ENCODE measurements at places on chromosomes 1 and 21.

DNA sequence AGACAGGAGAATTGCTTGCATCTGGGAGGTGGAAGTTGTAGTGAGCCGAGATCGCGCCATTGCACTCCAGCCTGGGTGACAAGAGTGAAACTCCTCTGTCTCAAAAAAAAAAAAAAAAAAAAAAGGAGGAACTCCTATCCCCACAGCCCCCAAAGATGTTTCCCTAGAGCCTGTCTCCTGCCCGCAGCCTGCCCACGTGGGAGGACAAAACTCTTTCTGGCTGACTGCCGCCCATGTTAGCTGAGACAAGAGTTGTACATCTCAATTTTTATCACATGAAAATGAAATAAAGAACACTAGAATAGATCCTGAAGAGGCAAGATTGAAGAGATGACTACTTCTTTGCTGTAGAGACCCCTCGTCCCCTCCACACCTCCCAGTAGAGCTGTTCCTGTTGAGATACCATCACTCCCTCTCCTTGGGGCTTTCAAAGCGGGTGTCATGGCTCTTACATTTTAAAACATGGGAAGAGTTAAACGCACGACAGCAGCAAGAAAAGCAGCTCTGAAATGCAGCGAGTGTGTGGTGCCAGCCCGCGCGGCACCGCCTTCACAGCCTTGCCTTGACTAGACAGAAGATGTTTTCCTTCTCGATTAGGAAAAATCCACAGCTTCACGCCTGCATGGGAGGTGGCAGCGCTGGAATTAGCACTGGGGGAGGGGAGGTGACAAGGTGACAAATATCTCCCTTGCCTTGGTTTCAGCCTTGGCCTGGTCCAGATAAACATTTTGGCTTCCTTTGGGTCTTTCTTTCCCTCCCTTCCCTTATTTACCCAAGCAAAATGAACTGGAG lies 253.4 kb upstream of the CSF3R start:
- no peak for DNase-seq

DNA sequence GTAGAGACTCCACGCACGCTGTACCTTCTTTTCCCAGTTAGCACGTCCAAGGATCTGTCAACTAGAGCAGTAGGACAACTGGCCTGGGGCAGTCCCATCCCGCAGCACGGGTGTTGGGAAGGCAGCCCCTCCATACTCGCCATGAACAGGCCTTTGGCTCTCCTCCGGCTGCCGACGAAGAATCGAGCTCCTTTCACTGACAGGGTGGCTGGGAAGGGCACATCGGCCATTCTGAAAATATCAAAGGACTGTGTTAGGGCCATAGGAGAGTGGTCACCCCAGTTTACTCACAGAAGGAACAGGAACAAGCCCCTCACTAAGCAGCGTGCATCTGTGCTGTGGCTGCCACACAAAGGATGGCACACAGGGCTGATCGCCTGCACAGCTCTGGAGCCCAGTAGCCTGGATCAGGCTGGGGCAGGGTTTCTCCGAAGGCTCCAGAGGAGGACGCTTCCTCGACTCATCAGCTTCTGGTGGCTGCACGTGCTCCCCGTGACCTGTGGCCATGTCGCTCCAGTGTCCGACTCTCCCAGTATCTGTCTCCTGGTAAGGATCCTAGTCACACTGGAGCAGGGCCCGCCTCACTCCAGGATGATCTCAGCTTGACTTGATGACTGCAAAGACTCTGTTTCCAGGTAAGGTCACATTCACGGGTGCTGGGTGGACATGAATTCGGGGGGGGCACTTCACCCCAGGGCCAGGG lies 8.9 kb downstream of the KRTAP10-1 start:
- no peak for DNase-seq

DNA sequence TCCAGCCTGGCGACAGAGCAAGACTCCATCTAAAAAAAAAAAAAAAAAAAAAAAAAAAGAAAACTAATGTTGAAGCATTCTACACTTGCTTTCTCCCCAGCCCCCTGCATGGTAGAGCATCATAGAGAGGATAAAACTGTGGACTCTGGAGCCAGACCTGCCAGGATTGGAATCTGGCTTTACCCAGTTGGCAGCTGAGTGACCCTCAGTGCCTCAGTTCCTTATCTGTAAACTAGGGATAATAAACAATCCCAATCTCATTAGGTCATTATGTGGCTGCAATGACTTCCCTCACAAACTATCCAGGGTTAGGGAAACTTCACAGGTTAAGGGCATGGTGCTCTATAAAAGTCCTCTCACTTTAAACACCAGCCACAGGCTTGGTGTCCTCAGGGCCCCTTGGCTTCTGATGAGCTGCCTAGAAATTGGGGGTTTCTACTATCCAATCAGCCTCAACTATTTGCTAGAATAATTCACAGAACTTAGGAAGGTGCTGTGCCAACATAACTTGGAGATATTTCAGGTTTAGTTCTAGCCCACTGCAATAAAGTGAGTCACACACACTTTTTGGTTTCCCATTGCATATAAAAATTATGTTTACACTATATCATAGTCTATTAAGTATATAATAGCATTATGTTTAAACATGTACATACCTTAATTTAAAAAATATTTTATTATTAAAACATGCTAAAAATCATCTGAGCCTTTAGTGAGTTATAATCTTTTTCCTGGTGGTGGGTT lies 180.5 kb upstream of the B3GALT2 start:
- no peak for DNase-seq

DNA sequence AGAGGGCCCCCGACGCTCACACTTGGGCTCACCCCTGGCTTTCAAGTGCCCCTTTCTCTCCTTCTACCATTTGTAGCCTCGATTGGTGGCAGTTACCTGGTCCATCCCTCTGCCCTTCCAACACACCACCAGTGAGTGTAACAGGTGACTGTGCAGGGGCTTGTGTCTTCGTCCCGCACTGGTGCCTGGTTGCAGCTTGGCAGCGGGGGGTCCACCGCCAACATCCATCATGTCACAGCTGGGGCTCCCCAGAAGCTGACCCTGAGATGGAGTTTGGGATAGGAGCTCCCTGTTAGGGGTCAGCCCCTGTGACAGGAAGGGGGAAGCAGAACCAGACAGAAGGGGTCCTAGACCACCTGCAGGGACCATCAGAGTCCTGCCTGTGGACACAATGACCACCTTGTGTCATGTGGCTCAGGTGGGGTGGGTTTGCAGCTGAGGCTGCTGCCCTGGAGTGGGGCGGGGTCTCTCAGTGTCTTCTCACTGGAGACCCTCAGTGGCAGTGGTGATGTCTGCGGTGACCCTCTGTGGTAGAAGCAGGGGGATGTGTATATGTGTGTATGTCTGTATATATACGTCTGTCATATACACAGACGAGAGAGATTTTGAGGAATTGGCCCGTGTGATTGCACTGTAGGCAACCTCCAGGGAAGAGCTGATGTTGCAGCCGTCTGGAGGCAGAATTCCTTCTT lies 3.6 kb upstream of the CALML6 start:
- DNase-seq, result no peak

DNA sequence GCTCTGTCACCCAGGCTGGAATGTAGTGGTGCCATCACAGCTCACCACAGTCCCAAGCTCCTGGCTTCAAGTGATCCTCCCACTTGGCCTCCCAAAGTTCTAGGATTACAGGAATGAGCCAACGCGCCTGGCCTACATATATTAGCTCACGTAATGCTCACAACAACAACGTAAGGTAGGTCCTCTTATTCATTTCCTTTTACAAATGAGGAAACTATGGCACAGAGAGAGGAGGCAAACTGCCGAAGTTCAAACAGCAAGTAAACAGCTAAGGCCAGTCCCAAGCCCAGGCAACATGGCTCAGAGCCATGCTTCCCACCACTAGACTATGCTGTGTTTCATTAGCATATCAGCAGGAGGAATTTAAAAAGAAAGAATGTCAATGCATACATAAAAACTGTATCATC lies 284.4 kb downstream of the VAV3 start:
- DNase-seq, result no peak

DNA sequence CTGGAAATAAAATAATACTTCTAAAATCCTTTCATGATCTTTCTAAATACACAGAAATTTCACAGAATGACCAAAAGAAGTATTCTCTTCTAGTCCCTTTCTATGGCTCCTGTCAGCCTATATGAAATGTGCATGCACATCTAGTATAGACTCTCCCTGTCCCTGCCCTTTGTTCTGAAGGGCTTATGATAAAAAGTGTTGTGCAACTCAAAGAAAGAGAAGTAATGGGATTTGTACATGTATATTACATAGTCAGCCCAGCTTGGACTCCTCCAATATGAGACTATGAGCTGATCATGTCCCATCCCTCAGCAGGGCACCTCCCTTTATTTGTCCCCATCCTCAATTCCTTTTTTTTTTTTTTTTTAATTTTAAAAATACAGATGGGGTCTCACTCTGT lies 42.1 kb upstream of the LAX1 start:
- DNase-seq, result no peak

- no peak for DNase-seq
Measured at GRCh38 chr1:180253585-180254495, 23.8 kb downstream of the LHX4 start.

DNA sequence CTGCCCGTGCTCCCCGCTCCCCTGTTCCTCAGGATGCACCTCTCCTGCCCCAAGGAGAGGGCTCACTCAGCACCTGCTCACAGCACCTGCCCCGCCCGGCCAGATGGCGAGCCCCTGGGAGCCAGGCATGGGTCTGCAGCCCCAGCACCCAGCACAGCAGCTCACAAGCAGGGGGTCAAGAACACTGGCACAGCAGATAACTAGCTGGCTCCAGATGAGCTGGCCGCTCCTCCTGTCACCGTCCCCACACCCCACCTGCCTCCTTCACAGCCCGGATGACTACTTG lies 20.9 kb upstream of the EVA1B start:
- no peak for DNase-seq

- no peak for DNase-seq
Measured at GRCh38 chr21:42561762-42562650, 48.4 kb downstream of the SLC37A1 start.

GRCh38 chr1:231970684-231971083 lies 344.1 kb downstream of the DISC1 start:
- DNase-seq, result no peak

- no peak for DNase-seq
Measured at GRCh38 chr21:14736162-14736561, 190.0 kb upstream of the SAMSN1 start.

DNA sequence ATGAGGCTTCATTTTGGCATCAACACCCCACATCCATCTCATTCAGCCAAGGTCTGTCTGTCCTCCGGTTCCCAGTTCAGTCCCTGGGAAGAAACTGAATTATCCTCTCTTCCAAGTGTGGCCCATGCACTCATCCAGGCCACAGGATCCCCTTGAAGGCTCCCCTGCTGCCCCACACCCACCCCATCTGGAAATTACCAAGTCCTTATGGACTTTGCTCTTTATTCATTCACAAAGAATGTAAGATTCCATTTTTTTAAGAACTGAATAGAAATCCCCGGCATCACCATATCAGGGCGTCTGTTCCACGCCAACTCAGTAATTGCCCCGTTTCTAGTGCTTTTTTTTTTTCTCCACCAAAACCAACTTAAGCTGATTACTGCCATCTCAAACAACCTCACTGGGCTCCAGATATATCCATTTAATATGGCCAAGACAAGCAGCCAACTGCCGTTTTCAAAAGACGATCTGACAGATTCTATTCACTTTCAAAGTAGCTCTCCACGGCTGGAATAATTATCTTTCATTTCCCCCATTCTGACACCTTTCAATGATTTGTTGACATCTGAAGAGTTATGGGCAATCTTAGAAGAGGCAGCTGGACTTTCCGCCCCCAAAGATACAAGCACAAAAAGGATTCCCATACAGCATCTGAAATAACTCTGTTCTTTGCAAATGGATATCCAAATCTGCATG lies 55.9 kb downstream of the OLIG1 start:
- DNase-seq, result no peak

GRCh38 chr1:18217398-18218043 lies 109.9 kb downstream of the IGSF21 start:
- no peak for DNase-seq

DNA sequence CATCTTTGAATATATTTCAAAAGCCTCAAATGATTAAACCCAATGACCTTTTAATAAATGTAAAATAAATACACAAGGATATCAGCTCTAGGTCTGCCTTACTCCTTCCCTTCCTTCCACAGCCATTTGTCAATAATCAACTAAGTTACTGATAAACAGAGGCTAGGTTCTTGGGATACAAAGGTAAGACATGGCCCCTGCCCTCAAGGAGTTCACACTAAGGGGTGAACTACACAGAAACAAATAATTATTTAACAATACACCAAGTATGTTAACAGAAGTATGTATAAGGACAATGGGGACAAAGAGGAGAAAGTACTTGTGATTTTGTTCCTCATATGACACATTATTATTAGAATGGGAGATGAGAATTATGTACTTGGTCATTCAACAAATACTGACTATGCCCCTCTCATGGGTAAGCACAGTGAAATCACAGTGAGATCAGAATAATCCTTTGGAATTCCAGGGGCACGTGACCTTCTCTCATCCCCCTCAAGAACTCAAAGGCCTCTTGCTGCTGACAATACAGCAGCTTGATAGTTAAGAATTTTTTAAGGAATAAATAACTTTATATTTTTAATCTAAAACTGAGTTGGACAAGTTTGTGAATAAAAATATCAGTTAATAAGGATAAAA lies 40.2 kb downstream of the ATP1B1 start:
- no peak for DNase-seq

GRCh38 chr1:147673406-147673805 lies 3.1 kb upstream of the ACP6 start:
- no peak for DNase-seq

DNA sequence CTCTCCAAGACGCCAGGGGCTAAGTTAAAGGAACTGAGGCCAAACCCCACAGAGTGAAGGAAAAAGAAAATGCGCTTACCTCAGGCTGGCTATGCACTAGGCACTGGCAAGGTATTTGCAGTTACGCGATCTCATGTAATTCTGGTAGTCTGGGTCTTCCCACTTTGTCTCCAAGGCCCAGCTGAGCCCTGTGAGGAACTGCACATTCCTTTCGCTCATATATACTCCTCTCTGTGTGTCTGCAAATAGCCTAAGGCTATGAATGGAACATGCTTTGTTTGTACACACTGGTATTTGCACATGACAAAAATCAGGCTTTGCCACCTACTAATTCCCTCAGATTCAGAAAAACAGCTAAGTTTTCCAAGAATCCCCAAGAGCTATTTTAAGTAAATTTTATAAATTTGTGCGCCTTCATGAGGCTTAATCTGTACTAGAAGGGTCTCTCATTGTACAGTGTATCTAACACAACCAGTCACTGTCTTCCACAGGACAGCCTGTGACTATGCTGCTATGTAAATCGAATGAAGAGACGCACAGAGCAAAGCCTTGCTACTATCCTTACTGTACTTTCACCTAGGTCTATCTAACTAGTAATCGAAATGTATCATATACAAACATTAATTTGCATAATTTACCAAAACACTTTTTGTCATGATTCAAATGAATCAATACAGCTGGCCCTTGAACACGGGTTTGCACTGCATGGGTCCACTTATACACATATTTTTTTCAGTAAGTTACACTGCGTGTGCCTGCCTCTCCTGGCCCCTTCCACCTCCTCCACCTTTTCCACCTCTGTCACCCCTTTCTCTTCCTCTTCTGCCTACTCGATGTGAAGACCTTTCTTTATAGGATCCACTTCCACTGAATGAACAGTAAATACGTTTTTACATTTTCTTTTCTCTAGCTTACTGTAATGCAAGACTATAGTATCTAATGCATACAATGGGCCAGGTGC lies 87.0 kb downstream of the SIPA1L2 start:
- DNase-seq, result no peak

Measured in endothelial cell (in vitro differentiated cells).